ENCODE measurements at places on chromosomes 6 and 20.

DNA sequence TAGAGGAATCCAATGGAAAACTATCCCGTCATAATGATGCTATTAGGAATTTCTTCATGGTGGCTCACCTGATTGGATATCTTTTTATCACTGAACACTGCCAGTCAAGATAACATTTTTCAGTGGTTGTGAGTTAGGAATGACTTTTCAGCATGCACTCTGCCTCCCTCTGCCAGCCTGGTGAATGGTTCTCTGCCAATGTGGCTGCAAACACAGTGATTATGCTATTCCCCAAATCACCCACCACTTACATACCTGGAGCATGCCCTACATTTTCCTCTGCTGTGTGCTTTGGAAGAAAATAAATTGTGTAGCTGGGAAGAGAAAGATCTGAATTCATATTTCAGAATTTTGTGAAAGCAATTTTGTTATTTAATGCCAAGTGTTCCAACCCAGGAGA, 102.6 kb upstream of the LAMP5 start:
- DNase-seq: no peak

GRCh38 chr20:44690781-44691423, 24.3 kb upstream of the CCN5 start:
- no peak for DNase-seq

GRCh38 chr6:11097476-11097875, 3.8 kb downstream of the SMIM13 start:
- DNase-seq: no peak

- DNase-seq: no peak
These were observed 42.4 kb downstream of the PLAGL1 start for GRCh38 chr6:143965503-143966171.

DNA sequence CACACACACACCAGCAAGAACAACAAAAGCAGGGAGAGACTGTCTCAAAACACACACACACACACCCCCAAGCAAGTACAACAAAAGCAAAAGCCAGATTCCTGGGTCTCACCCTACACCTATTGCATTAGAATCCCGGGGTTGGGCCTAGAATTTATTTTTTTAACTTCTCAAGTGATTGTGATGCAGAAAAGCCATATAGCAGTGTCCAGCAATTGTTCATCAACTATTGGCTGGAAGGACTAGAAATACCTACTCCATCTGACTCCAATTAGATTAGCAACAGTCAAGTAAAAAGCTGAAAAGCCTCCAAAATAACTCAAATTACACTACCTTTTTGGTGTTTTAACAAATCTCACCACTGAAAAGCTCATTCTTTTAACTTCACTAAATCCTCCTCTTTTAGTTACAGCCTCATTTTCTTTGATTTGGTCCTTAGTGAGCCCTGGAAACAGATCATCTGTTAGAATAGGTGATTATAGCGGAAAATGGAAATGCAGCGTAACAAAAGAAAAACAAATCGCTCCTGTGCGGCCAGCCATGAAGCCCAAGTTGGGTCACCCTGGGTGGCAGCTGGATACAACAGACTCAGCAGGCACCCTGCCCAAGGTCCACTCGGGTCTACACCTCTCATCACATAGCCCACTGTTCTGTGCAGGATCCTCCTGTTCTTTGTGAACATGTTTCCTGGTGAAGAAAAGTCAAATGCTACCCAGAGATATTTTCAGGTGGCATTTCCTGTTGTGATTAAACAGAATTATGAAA, 38.7 kb downstream of the STAU1 start:
- no peak for DNase-seq

GRCh38 chr6:5175635-5176034, 85.1 kb downstream of the LYRM4 start:
- DNase-seq: no peak

GRCh38 chr6:113936093-113936934, 34.6 kb downstream of the HDAC2 start:
- DNase-seq: peak; percentile 42

- no peak for DNase-seq
These were observed 25.2 kb upstream of the NHSL1 start for GRCh38 chr6:138524526-138524925.

- DNase-seq: no peak
These were observed 24.2 kb upstream of the TAGAP start for GRCh38 chr6:159068904-159069578.

DNA sequence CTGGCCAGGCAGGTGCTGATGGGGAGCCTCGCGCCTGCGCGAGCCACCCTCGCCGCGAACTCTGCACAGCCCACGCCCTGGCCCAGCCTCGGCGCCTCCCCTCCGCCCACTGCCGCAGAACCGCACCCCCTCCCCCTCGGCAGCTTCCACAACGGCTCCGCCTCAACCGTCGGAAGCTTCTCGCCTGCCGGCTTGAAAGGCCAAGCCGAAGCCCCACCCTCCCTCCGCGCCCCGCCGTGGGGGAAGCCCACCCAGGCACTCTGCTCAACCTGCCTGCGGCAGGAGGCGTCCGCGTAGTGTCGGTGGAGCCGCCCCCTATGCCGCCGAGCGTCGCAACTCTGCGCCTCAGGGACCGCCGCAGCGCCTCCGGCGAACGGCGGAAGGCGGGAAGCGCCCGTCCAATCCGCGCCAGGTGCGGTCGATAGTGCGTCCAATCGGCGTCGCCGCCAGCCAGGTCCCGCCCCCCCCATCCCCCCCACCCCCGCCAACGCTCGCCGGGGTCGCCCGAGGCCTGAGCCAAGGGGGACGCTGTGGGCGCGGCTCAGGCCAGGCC, at the start of gene SYCP2:
TSS of gene SYCP2 (minus strand) at position 342 of the 553 bp plus-strand sequence. CDS start 11,224 bp downstream, outside the sequence.
- no peak for DNase-seq

Data from HTR-8/SVneo (cell line).